IMR-90 (cell line): ENCODE measurements at places on chromosomes 5 and 9.

GRCh38 chr5:15993919-15994318 is 185.7 kb downstream of the MARCHF11 start:
- 0 out of 2 replicates have a peak, but pooled peaks cover 3% of the 10 kb centered on the region for H3K27me3 ChIP-seq
- H3K4me3 ChIP-seq: no peak overlapping the region
- H3K36me3 ChIP-seq: no peaks in the 10 kb centered on the region
- H3K4me1 ChIP-seq: no peaks in the 10 kb centered on the region; the same call in 1 of the 2 replicates
- peak; percentile 30 for DNase-seq
- H3K27ac ChIP-seq: no peak overlapping the region

DNA sequence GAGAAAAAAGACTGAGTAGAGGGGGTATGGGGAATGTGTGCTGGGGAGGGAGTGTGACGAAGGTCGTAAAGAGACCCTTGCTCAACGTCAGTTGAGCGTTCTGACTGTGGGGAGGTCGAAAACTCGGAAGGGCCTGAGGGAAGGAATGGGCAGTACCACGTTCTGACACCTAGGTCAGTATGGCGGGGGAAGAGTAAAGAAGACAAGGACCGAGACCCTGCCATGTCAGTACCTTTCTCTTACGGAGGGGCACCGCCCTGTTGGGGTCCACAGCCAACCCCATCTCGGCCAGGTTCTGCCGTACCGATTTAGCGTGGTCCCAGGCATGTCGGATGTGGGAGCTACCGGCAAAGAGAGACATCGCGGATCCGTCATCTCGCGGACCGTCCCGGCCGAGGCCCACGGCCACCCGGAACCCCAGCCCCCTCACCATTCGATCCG is 375 bp downstream of the NOP16 start:
- peak overlapping the region; percentile 47 for H3K27ac ChIP-seq
- H3K27me3 ChIP-seq: no peaks in the 10 kb centered on the region
- DNase-seq: peak; percentile 9
- peak overlapping the region; percentile 59 for H3K4me3 ChIP-seq

GRCh38 chr5:34491251-34491620 is 164.9 kb upstream of the RAI14 start:
- H3K36me3 ChIP-seq: no peaks in the 10 kb centered on the region
- H3K4me3 ChIP-seq: no peak overlapping the region
- peak overlapping the region; percentile 41; the same call in 1 of the 2 replicates for H3K27ac ChIP-seq
- peak; percentile 44 for DNase-seq
- H3K4me1 ChIP-seq: peaks cover 28% of the 10 kb centered on the region

- no peak overlapping the region for H3K27ac ChIP-seq
- H3K36me3 ChIP-seq: no peaks in the 10 kb centered on the region
- H3K4me3 ChIP-seq: no peak overlapping the region
- DNase-seq: no peak
- H3K4me1 ChIP-seq: no peaks in the 10 kb centered on the region
These were observed 343.3 kb upstream of the TNC start for GRCh38 chr9:115461280-115461679.
